ENCODE measurements at places on chromosomes 12 and 14.

DNA sequence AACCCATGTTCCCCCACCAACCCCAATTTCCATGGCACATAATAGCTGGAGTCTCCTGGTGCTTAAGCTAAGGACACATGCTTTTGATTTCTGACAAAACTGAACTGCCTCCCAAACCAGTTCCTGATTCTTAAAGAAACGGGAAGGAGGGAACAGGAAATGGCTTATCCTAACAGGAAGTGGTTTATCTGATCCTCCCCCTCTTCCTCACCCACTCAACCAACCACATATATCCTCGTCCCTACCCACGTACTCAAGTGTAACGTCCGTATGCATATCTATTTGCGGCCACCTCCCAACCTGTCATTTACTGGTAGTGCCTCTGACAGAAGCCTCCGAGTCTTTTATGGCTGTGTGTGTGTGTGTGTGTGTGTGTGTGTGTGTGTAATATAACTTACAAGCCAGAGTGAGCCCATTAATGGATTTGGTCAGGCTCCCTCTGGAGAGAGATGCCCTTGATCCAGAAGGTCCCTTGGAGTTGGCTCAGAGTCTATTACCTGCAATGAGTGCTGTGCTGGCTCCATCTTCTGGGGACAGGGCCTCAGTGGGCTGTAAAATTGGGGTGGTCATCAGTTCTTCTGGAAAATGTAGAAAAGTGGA lies 7.7 kb downstream of the DAZAP2 start:
- peak; percentile 67 for DNase-seq

GRCh38 chr12:14901228-14901562 lies 15.5 kb upstream of the MGP start:
- DNase-seq = no peak

DNA sequence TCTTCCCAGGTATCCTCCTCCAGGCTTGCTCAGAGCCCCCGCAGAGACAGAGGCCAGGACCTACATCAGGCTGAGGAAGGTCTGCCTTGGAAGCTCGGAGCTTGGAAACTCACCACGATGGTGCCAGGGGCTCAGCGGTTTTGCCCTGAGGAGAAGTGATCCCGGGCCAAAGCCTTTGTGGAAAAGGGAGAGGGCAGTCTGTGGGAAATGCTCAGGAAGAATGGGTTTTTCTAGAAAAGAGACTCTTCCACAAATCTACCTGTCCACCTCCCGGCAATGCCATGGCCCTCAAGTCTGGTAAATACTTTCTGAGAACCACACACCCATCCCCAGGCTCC lies 8.0 kb downstream of the KRT2 start:
- no peak for DNase-seq

GRCh38 chr12:119448611-119449131 lies 114.1 kb downstream of the CCDC60 start:
- DNase-seq = no peak

DNA sequence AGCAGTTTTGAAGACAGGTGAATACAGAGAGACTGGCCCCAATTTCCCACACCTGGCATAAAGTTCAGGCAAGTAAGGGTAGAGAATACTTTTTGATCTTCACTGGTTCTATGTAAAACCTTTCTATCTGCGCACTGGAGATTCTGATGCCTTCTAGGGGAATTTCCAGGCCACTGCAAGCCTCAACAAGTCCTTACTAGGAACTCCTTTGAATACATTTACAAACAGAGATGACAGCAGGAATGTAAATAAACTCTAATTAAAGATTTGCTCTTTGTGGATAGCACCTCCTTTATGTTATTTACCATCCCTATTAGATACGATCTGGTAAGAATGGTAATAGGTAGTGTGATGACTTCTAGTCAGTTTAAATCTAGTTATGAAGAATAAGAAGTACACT lies 69.2 kb downstream of the NTN4 start:
- DNase-seq = no peak

DNA sequence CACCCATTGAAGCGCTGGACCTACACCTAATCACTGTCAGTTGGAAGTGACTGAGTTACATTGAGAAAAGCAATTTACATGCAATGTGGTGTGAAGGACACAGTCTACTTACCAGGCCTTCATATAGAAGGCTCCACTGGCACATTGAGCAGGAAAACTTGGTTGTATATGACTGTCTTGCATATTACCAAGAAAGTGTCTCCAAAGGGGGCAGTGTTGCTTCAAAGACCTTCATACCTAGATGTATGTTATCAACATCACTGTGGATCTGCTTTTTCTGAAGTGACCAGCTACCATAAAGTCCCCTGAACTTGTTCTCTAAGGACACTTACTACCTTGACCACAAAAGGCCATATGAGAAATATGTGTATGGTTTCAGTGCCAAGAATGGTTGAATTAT lies 64.1 kb downstream of the NELL2 start:
- DNase-seq = no peak

- no peak for DNase-seq
Measured at GRCh38 chr12:44379831-44380230, 496.3 kb downstream of the NELL2 start.

GRCh38 chr14:71321574-71322315 lies 414.5 kb downstream of the PCNX1 start:
- DNase-seq = peak; percentile 54

- DNase-seq = no peak
Measured at GRCh38 chr12:51811203-51812202, 37.0 kb downstream of the FIGNL2 start.

- DNase-seq = peak; percentile 58
Measured at GRCh38 chr14:29558516-29558915, 369.1 kb downstream of the PRKD1 start.

GRCh38 chr14:70773182-70773862 lies 36.0 kb downstream of the MAP3K9 start:
- no peak for DNase-seq

DNA sequence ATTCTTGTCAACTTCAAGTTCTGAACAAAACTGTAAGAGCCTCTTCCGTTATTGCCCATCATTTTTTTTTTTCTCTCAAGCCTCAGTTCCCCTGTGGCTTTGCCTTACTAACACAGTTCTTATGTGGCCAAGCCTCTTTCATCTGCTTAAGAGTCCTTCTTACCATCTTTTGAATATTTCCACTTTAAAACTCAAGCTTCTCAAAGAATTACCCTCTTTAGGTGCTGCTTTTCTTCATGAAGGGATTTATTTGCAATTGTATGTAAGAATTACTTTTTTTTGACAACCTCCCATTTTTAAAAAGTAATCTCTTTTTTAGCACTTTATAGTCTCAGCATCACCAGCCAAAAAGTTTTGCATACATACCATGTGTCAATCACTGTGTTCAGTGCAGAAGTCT lies 240.2 kb upstream of the RMST start:
- DNase-seq = no peak

DNA sequence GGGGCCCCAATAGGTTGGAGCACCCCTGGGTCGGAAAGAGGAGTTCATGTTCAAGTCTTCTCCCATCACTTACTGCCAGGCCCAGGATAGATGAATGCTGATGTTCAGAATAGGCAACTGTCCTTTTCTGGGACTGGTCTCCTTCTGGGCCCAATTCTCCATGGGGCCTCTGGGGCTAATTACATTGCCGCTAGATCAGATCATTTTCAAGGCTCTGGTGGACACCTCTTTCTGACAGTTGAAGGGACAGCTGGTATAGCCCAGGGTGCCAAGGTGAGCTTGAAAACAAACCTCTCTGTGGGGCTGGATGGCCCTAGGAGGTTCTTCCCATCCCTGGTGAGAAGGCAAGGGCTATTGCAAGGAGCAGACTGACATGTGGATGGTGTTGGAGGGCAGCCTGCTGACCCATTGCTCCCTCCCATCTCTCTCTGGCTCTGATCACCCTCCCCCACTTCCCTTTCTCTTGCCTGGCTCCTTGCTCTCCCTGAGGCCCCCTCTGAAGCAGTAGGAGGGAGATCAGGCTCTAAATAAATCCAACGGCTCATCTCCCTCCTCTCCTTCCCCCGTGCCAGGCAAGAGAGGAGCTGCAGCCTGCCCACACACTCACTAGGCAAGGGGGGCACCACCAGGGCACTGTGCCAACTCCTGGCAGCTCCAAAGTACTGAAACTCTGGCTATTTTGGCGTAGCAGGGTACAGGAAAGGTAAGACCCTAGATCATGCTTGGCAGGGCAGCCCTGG lies 1.9 kb downstream of the CACNB3 start:
- no peak for DNase-seq

DNA sequence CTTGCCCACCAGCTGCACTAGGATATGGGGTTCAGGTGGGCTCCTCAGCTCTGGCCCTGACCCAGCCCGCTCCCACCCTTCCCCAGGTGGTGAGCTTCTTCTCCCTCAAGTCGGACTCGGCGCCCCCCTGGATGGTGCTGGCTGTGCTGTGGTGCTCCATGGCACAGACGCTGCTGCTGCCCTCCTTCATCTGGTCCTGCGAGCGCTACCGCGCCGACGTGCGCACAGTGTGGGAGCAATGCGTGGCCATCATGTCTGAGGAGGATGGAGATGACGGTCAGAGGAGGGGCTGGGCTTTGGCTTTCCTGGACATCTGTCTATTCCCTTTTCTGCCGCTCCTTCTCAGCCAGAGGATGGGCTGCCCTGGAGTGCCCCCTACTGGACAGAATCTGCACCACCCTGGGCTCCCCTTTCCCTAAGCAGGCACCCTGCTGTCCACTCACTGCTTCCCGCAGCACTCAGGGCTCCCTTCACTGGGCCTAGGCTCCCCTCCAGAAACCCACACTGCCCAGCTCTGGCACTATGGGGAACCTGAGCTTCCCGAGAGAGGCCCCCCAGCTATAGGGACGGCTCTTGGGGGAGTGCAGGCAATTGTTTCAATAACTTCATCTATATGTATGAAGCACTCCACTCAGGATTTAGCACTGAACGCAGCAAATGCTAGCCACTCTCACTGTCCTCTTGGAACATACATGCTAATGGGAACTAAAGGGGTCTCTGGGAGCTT lies 2.6 kb upstream of the P3H3 start:
- peak; percentile 80 for DNase-seq

GRCh38 chr12:124453419-124454351 lies 113.7 kb downstream of the NCOR2 start:
- DNase-seq = peak; percentile 71

GRCh38 chr12:49797449-49797776 lies 30.8 kb downstream of the NCKAP5L start:
- DNase-seq = no peak

- DNase-seq = no peak
Measured at GRCh38 chr14:91893007-91893406, 25.7 kb upstream of the TC2N start.

DNA sequence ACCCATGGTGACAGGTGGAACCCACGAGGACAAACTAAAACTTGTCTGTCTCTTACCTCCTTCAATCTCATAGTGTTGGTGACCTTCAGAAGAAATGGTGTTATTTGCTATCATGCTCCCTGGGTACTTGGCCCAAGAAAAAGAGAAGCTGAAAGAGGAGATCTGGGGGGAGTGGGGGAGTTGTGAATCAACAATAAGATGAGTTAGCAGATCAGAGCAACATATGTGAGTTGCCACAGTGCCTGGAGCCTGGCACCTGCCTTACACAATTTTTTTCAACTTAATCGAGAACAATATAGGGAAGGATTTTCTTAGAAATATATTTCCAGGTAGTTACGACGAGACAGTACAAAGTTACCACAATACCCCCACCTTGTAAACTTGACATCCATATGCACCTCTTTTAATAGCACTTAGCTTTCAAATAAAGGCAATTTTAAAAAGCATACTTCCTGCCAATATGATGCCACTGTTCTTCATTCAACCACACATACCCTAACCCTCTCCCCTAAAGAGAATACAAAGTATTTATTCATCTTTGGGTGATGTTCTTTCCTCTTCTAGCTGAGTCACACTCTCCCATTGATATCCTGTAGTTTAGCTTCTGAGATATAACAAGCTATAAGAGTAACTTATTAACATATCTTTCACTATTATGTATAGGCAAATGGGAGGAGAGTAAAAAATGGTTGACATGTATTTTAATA lies 424.1 kb upstream of the OR4E1 start:
- no peak for DNase-seq

- DNase-seq = no peak
Measured at GRCh38 chr14:62369919-62370560, 607.8 kb downstream of the SNAPC1 start.

- DNase-seq = peak; percentile 84
Measured at GRCh38 chr14:68255693-68256178, 436.2 kb downstream of the RAD51B start.

- DNase-seq = no peak
Measured at GRCh38 chr14:70915415-70915814, 8.2 kb downstream of the PCNX1 start.

DNA sequence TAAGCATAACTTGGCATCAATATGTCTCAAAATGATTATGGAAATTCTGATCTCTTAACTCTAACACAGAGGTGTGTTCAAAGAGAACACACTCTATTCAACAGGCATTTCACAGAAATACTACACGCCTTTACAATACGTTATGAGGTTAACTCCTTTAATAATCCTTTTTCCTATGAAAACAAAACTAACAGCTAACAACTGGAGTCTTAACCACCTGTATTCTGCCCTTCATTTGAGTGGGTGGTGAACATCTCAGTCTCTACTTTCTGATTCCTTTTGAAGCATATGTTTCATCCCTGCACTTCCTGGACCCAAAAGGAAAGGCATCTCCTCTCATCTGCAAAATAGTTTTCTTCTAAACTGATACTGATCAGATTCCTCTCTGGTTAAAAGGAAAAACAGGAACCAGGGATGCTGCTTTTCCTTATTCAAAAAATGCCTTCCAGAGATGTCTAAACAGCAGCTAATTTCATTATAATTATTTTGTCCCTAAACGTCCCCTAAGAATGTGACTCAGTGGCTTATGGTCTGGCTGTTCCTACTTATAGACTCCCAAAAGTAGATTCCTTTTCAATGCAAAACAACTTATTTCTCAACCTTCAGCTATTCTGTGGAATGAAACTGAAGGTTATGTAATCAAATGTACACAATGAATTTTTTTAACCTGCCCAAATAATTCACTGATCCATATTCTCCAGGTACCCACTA lies 24.1 kb downstream of the ITPR2 start:
- no peak for DNase-seq

GRCh38 chr14:64654901-64655300 lies 49.3 kb upstream of the PLEKHG3 start:
- peak; percentile 59 for DNase-seq
